Heart right ventricle (tissue), 16 donors: ENCODE measurements at places on chromosomes 1 and 21. TPM values are rescaled to one million over a fixed set of nuclear protein-coding genes. Genes with fewer than 3 reads are reported as not detected.

The KCNA2 gene
- 0.04 TPM for polyA plus RNA-seq

The COL8A2 gene
- 0.58 TPM for polyA plus RNA-seq

The SERPINC1 gene
- not detected for polyA plus RNA-seq

The IFT25 gene
- 9.9 TPM for polyA plus RNA-seq

The C1QA gene
- polyA plus RNA-seq: 82.1 TPM

The SLC35D1 gene
- 1.6 TPM for polyA plus RNA-seq

The ZNF593 gene
- polyA plus RNA-seq: 159 TPM

The TAS1R1 gene
- polyA plus RNA-seq: not detected

The DENND2C gene
- 1.3 TPM for polyA plus RNA-seq

The CNR2 gene
- polyA plus RNA-seq: not detected

The SF3B4 gene
- polyA plus RNA-seq: 12.6 TPM

The IGSF9 gene
- polyA plus RNA-seq: 0.03 TPM

The CFH gene
- 14.6 TPM for polyA plus RNA-seq

GRCh38 chr1:246417813-246418564 is 89.1 kb downstream of the SMYD3 start:
- DNase-seq: no peak

DNA sequence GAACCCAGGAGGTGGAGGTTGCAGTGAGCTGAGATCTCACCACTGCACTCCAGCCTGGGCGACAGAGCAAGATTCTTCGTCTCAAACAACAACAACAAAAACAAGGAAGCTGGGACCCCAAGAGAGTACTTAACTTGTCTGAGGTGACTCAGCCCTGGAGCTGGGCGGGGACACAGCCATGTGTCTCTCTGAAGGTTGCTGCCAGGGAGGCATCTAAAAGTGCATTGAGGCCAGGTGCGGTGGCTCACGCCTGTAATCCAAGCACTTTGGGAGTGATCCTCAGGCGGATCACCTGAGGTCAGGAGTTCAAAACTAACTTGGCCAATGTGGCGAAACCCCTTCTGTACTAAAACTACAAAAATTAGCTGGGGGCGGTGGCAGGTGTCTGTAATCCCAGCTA is 7.7 kb downstream of the IFI6 start:
- no peak for DNase-seq

- no peak for DNase-seq
Observed at GRCh38 chr1:220789532-220790147, 2.9 kb downstream of the MTARC1 start.

GRCh38 chr1:153816283-153816889 is 41.2 kb downstream of the SLC27A3 start:
- no peak for DNase-seq

DNA sequence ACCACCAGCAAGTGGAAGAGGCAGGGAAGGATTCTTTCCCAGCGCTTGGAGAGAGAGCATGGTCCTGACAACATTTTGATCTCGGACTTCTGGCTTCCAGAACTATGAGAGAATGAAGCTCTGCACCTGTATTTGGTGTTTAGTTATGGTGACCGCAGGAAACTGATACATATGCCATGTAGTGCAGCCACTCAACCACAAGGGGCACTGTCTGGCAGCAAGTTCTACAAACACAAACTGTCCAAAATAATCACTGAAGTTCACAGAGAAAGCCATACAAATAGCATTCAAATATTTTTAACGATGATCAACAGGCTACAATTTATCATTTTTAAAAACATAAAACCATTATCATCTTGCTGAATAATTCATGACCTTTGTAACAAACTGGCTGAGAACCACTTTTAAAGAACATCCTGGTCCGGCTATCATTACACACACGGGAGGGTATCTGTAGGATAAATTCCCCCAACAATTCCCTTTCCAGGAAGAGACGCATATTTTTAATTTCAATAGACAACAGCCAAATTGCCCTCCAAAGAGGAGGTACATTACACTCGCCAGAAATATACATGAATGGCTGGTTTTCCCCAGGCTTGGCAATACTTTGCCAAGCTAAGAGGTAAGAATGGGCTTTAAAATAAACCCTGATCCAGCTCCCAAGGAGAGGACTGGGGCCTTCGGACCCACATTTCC is 9.2 kb upstream of the CBR3 start:
- DNase-seq: no peak

- DNase-seq: no peak
Observed at GRCh38 chr1:160657250-160657781, 10.5 kb upstream of the SLAMF1 start.

- no peak for DNase-seq
Observed at GRCh38 chr1:64650411-64650810, 94.5 kb upstream of the RAVER2 start.

GRCh38 chr1:11143907-11144306 is 44.2 kb upstream of the EXOSC10 start:
- peak; percentile 27 for DNase-seq

DNA sequence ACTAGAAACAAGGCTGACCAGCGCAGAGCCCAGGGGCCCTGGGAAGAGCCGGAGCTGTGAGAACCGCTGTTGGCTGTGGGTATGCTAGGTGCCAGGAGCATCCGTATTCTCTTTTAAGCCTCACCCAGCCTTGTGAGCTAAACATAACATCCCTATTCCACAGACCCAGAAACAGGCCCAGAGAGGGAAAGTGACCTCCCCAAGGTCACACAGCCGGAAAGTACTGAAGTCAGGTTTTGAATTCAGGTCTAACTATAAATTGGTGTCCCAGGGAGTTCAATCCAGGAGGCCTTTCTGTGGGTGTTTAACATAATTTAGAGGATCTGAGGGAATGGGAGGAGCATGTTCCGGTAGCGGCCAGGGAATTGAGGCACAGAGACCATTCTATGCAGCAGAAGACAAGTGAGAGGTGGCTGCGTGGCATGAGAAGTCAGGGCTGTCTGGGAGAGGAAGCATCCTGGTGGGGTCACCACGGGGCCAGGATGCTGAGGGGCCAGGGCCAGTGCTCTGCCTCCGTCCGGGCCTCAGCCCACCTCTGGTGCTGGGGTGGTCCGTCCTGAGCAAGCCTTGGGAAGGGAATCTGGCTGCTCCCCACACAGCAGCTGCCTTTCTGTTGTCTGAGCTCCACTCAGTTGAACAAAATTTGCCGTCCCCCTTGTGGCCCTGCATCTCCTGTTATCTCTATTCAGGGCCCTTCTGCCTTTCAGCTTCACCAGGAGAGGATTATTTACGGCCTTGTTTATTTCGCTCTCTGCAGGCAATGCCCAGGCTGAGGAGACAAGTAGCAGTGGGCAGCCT is 338.8 kb upstream of the VAMP3 start:
- no peak for DNase-seq

DNA sequence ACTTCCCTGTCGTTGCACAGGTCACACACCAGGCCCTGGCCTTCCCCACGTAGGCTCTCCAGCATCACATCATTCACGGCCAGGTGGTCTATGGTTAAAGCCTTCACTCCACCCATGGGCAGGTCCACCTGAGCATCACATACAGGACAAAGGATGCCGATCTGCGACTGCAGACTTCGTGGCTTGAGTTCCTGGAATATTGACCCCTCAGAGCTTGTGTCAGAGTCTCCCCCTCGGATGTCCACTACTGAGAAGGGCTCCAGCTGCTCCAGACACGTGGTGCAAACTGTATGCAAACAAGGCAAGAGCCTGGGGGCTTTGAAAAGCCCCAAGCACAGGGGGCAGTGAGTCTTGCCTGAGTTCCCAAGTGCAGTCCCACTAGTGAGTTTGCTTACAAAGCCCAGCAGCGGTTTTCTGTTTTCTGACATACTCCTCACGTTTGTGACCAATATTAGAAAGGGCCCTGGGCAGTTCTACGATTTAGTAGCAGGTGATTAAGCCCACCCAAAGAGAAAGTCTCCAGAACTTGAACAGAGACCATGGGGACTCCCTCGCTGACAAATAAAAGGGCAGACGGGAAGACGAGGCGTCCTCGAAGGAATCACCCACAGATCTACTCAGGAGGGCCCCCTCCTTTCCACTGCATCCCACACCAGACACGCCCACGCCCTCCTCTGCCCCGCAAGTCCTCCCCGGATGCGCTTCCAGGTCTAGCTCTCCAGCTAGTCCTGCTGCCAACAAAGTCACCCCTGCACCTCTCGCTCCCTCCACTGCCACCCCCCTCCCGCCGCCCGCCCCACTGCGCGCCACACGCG is 568 bp downstream of the TRIM45 start:
- DNase-seq: no peak

DNA sequence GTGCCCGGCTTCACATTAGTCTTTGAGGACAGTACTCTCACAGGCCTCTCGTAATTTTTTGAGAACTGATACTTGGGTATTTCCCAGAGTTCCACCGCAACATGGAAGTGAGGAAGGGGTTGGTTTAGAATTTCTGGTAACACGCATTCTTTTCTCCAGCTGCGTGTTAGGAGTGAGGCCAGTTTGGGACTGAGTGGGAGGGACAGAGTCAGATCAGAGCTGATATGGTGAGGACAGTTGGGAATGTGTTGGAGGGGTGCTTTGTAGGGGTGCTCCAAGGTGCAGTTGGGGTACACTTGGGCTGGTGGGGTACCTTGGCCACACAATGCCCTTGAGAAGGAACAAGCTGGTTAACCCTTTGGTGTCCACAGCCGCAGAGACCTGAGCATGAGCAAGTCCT is 6.7 kb downstream of the FBXO6 start:
- no peak for DNase-seq

DNA sequence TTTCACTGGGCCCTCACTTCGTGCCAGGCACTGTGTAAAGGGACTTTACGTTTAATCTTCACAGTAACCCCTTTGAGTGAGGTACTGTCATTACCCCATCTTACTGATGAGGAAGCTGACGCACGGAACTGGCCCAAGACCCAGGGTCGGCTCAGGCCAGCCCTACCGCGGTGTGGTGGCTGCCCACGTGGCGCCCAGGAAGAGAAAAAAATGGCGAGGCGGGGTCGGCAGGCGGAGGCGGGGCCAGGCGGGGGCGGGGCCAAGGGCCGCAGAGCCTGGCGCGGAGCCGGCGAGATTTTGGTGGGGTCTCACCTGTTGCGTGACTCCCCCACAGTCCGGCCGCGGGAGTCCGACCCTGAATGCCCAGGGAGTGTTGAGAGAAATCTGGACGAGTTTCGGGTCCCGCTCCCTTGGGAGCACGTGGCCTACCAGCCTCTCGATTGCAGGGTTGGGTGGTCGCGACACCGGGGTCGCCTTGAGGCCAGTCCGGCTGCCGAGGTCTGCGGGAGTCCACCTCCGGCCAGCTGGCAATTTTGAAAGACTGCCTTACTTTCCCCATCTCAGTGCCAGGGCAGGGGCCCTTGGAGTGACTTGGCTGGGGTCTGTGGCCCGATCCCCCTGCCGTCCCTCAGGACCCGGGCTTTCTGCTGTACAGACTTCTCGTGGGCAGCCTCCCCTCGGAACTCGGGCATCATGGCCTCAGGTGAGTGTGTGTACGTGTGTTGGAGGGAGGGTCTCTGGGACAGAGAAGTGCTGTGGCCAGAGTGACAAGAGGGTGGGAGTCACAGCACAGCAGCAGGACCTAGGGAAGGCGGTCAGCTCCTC is at the start of the genes AMPD2 and GNAT2:
AMPD2 (plus strand) TSS at position 262 of the 825 bp plus-strand sequence. CDS start 1,339 bp downstream, outside the sequence.
GNAT2 (minus strand) TSS at position 41 of the 825 bp plus-strand sequence. CDS start 6,746 bp downstream, outside the sequence.
- peak; percentile 81 for DNase-seq

DNA sequence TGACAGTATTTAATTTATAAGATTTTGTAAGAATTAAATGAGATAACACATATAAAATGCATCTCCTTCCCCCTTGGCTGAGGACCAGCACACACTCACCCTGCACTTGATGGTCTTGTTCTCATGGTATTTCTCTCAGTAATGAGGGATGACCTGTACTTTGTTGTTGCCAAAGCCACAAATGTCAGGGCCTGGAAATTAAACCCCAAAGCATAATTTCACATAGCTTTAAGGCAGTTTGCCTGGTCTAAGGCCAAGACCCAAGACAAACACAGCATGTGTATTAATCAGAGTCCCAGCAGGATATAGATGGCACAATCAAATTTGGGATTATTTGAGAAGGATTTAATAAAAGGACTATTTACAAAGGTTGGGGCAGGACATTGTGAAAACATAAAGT is 48.6 kb upstream of the EPS15 start:
- DNase-seq: no peak

- DNase-seq: no peak
Observed at GRCh38 chr21:28228636-28228995, 764.1 kb downstream of the LTN1 start.

GRCh38 chr21:33339135-33339534 is 14.4 kb downstream of the IFNAR1 start:
- no peak for DNase-seq

GRCh38 chr21:45766501-45766900 is 123.0 kb downstream of the PCBP3 start:
- DNase-seq: no peak

- no peak for DNase-seq
Observed at GRCh38 chr1:210647406-210648333, 319.0 kb downstream of the HHAT start.

DNA sequence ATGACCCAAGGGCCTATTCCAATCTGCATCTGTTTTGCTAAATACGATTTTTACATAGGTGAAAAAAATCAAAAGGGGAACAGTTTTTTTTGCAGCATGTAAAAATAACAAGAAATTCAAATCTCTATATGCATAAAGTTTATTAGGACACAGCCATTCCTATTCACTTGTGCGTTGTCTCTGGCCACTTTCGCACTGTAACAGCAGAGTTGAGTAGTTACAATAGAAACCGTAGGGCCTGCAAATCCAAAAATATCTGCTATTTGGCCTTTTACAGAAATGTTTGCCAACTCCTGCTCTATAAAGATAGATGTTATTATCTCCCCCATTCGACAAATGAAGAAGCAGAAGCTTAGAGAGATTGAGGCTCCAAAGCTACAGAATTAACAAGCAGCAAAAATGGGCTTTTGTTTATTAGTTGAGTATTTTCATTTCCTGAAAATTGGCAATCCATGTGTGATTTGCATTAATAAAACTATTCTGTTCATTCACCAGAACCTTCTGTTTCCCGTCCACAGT is 5.5 kb downstream of the DYNLT5 start:
- no peak for DNase-seq

GRCh38 chr1:243739335-243740003 is 110.6 kb downstream of the AKT3 start:
- no peak for DNase-seq

GRCh38 chr1:68131261-68131660 is 80.8 kb upstream of the DIRAS3 start:
- DNase-seq: no peak

GRCh38 chr1:240030236-240030635 is 61.4 kb upstream of the FMN2 start:
- no peak for DNase-seq

DNA sequence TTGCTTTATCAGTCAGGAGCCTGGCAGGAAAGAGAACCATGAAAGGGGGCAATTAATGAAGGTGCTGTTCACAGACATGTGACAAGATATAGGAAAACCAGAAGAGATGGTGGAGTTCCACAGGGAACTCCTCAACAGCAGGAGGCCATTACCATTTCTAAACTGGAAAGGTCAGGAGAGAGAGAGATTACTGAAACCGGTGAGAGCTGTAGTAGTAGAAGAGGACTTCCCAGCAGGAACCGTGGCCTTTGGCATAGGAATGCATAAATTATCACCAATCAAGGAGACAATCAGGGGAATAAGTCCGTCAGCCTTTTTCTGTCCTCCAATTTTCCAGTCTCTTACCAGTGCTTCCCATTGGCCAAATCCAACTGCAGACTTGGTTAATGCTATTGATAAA is 23.0 kb upstream of the ABCD3 start:
- no peak for DNase-seq

DNA sequence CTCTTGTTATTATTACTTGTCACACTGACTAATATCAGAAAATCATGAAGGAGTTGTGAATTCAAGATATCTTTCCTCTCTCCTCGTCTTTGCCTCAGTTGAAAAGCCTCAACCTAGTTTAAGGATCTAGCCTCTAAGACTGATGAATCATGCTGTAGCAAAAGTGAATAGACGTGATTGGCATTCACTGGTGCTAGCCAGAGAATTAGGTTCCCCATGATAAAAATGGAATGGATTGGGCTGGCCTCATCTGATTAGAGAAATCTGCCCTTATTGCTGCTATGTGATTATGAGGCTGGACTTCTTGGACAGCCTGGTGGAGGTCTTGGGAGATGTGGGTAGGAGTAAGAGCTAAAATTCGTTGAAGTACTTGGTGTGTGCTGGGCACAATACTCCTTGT is 208.2 kb downstream of the BACH1 start:
- DNase-seq: no peak
